ENCODE measurements at places on chromosomes 1 and 21. TPM values are rescaled to one million over a fixed set of nuclear protein-coding genes. Genes with fewer than 3 reads are reported as not detected.
A peak's percentile ranks its signal among the peaks of the same experiment; 100 is the strongest.

DNA sequence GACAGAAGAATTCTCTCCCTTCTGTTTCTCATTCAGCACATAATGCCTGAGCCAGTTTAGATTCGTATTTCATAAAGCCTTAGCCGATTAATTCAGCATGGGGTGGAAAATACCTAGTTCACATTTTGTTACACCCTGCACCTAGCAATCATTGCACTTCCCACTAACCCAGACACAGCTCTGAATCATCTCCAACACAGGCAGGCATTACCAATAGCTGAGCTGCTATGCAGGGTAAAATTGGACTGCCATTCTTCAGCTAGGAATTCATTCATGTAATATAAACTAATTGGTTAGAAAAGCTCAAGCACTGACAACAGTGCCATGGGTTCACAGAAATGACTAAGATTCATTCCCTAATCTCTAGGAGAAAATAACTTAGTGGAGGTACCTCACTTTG, 26.9 kb upstream of the NKAIN1 start:
- no peak overlapping the region for H3K27ac ChIP-seq
- H3K4me3 ChIP-seq: no peak overlapping the region
- H3K4me1 ChIP-seq: no peaks in the 10 kb centered on the region
- DNase-seq: peak; percentile 4
- H3K27me3 ChIP-seq: no peaks in the 10 kb centered on the region

DNA sequence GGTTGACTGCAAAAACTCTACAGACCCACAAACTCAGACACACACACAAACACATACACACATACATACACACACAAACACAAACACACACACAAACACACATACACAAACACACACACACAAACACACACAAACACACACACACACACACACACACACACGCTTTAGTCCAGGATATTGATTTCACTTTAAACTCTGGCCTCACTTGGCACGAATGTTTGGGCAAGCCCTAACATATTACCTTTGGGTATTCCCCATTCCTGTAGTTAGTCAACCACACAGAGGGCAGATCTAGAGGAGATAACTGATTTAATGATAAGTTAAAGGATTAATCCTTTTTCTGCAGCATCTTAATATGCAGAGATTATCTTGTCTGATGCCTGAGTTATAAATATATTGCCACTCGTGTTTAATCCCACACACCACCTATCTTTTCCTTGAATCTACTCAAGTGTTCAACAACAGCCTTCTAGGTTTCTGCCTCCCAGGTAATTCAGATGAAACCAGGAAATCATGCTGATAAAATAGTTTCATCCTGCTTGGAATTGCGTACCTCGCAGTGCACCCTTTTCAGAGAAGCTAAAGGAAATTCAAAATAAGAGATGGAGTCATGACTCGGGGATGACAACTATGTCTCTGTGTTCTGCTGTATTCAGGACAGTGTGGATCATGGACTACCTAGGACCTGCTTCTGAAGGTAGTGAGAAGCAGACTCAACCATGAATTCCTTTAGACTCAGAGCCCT, 14.5 kb upstream of the RUNX1 start:
- H3K27me3 ChIP-seq: no peaks in the 10 kb centered on the region
- H3K4me3 ChIP-seq: no peak overlapping the region
- H3K4me1 ChIP-seq: no peaks in the 10 kb centered on the region
- no peaks in the 10 kb centered on the region for H3K36me3 ChIP-seq

GRCh38 chr1:235790123-235790522, 76.6 kb downstream of the LYST start:
- peaks cover 28% of the 10 kb centered on the region for H3K36me3 ChIP-seq
- no peaks in the 10 kb centered on the region for H3K27me3 ChIP-seq
- H3K4me1 ChIP-seq: no peaks in the 10 kb centered on the region
- H3K27ac ChIP-seq: no peak overlapping the region
- DNase-seq: no peak

Gene RPE65
- not detected for total RNA-seq

Gene S100A16
- total RNA-seq: 143 TPM

GRCh38 chr1:24659993-24660665, 17.0 kb downstream of the SRRM1 start:
- H3K4me3 ChIP-seq: no peak overlapping the region
- no peaks in the 10 kb centered on the region for H3K27me3 ChIP-seq
- no peak for DNase-seq
- peaks cover 58% of the 10 kb centered on the region for H3K36me3 ChIP-seq
- H3K27ac ChIP-seq: peak overlapping the region; percentile 70
